ENCODE measurements at places on chromosomes 2 and 18.

DNA sequence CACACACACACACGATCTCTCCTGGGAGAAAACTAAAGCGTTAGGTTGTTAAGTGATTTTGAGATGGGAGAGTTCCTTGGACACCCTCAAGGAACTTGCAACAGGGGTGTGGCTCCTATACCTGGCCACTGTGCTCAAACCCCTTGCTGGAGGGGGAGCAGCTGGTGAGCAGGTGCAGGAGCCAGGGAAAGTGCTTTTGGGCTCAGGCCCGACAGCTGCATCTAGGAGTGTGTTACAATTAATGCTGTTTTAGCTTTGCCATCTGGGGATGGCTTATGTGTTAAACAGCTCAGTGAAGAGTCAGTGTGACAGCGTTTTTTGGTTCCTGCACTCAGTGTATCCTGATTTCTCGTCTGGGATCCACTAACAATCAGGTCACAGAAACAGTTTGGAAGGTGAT lies 510.8 kb downstream of the TRIB2 start:
- DNase-seq = no peak

GRCh38 chr18:58776084-58776483 lies 88.6 kb upstream of the ZNF532 start:
- peak; percentile 41 for DNase-seq

GRCh38 chr2:200310545-200310971 lies 4.1 kb downstream of the SPATS2L start:
- peak; percentile 74 for DNase-seq

GRCh38 chr2:179129574-179130238 lies 79.8 kb upstream of the CCDC141 start:
- peak; percentile 13 for DNase-seq

DNA sequence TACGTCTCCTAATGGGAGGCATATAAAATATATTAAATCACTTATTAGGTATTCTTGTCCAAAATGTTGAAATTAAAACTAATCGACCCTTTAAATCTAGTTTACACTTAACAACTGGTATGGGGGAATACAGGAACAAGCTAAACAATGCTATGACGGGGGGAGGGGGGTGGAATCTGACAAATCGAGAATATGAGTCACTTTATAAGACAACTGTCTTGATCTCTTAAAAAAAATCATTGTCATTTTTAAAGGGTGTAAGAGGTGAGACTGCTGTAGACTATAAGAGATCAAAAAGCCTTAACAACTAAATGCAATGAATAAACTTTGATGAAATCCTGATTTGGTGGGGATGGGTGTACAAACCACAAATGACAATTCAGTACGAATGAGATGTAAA lies 6.0 kb downstream of the MAP3K2 start:
- DNase-seq = no peak

DNA sequence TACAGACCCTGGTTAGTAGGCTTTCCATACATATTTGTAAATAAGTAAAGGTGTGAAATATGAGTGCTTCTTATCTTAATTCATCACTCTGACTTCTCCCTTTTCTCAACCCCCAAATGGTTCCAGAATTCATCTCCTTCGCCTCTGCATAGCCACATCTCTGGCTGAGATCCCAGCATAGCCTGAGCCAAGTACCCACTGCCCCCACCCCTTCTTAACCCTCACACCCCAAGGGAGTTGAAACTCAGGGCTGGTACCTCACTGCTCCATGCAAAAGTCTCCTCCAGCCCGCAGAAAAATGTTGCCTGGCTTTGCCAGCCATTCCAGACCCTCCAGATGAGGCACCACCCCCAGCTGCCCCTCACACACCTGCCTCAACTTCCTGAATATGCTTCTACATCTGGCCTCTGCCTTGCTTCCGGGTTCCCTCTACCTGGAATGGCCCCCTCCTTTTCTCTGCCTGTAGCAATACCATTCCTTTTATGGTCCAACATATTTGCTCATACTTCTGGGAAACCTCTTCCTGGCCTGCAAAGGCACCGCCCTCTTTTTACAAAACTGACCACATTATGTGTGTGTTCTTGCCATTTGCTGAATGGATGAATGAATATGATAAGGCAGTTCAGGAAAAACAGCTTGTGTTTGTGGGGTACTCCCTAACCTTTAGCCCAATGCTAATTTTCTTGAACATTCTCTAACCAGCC lies 112.8 kb downstream of the CELF4 start:
- DNase-seq = peak; percentile 13

- peak; percentile 49 for DNase-seq
These were observed 79.2 kb upstream of the MAP3K20 start for GRCh38 chr2:172996387-172996961.

DNA sequence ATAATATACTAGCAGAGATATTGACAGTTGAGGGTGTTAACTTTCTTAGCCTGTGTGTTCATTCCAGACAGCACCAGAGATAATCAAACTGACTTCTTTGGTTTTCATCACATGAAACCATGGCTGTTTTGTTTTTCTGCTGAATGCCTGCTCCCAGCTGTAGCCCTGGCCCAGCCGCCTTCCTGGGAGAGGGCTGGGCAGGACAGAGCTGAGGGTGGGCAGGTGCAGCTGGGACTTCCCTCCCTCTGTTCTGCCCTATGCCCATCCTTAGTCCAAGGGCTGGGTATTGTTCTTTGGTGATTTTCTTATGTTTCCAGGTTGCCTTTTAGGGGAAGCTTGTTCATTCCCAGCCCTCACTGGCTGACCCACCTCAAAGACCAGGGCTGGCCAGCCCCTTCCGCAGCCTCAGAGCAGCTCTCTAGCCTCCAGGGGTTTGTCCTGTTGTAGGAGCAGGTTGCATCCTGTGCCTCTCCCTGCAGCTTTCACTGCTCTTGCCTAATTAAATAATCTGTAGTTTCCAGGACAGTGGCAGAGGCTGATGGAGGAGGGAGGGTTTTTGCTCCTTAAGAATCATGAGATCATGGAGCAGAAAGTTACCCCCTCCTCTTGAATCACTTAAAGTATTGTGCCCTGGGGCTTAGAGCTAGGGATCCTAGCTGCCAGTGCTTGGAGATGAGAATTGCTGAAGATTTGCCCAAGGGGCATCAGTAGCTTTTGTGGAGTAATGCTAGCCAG lies 61.4 kb downstream of the MTCL1 start:
- no peak for DNase-seq

- peak; percentile 95 for DNase-seq
These were observed 9.0 kb upstream of the CWC22 start for GRCh38 chr2:180015951-180016709.

- DNase-seq = no peak
These were observed 49.9 kb downstream of the IMPA2 start for GRCh38 chr18:12031181-12031580.

GRCh38 chr2:54103454-54104314 lies 11.7 kb upstream of the ACYP2 start:
- peak; percentile 64 for DNase-seq

DNA sequence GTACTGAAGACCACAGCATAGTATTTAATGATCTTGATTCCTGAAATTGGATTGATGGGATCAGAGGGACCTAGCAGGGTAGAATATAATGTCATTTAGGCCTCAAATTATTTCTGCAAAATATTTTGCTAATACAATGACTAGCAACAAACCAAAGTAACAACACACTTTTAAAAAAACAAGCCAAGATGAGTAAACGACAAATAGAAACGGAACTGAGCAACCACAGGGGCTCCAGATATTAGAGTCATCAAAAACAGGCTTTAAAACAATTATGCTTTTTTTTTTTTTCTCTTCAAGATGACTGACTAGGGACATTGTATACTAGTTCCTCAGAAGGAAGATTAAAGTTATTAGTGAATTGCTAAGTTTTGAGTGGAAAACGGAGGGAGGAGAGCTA lies 447.1 kb upstream of the MMADHC start:
- no peak for DNase-seq

DNA sequence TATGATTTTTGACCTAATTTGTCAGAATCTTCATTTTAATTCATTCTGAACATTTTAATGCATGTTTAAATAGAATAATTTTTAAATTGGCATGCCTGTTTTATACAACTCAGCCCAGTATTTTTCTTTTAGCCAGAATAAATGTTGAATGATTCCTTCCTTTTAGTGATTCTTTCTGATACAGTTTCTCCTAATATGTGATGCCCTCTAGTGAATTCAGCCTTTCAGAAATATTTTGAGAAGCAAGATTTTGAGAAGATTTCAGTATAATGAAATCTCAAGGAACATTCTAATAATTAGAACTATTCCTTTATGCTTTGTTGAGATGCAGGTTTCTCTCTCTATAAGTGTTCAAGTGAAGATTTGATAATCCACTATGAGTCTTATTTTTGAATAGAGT lies 28.5 kb downstream of the LCLAT1 start:
- DNase-seq = no peak

DNA sequence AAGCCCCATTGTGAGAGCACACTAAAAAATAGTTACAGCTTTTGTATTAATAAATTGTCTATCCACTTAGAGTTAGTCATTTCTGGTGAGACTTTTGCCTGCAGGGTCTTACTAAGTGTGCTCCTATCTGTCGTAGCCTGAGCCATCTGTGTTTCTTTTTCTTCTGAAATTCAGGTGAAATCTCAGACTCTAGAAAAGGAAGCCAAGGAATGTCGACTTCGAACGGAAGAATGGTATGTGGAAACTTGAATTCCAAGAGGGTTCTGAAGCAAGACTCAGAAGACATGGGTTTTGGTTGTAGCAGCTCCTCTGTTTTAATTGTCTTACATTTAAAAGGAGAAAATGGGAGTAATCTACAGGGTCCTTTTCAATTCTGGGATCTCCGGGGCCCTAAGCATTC lies 70.0 kb upstream of the STON1 start:
- no peak for DNase-seq

GRCh38 chr2:66318009-66318561 lies 116.8 kb upstream of the MEIS1 start:
- DNase-seq = no peak

DNA sequence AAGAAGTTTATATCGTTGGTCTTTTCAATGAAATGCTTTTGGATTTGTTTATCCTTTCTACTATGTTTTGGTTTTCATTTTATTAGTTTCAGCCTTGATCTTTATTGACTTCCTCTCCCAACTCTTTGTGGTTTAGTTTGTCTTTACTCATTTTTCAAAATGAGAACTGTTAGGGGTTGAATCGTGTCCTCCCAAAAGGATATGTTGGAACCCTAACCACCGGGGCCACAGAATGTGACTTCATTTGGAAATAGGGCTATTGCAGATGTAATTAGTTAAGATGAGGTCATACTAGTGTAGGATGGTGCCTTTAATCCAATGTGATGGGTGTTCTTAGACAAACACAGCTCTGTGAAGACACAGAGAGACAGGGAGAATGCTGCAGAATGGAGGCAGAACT lies 60.4 kb upstream of the IL1R2 start:
- DNase-seq = no peak

- no peak for DNase-seq
These were observed 134.9 kb downstream of the PTH2R start for GRCh38 chr2:208541461-208541988.

DNA sequence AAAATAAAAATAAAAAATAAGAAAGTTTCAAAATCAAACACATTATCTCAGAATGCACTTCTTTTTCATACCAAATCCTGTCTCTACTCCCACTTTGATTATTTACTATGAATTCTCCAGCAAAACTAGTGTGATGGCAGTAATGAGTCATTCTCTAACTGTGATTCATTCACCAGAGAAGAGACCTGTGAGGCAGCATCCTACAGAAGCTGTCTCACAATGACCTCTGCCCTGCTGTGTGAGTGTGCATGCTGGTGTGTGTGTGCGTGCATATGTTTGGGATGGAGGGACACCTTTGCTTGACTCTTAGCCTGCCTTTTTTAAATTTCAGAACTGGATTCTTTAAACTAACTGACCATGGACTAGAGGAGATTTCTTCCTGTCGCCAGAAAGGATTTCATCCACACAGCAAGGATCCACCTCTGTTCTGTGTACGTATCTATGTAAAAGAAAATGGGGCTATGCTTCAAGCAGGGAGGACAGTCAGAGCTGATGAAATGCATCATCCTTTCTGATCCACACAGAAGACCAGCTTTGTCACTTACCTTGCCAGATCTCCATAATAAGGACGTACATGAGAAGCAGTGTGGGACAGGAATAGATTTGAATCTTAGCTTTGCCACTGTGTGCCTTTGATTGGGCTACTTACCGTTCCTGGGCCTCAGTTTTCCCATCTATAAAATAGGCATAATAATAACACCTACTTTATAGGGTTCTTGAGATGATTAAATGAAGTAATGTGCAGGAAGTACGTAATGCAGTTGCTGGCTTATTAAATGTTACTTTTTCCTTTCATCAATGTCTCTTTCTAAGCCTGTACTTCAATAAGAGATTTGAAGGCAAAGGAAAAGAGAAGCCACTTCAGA lies 31.2 kb downstream of the STAMBP start:
- DNase-seq = peak; percentile 77

DNA sequence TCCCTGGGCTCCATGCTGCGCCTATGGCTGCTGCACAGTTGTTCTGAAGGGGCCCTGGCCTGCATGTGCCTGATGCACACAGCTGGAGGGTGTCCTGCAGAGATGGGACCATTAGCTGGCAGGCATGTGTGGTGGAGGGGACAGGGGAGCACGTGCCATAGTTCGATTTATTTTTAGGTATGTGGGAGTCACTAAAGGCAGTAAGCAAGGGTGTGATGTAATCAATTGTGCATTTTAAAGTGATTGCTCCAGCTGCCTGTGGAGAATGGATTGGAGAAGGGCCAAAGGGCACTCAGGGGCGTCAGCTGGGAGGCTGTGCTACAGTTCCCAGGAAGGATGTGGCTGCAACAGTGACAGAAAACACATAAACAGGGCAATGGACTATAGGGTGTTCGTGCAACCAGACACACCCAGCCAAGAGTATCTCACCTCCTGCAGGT lies 205.1 kb downstream of the ARL4C start:
- DNase-seq = peak; percentile 91

- DNase-seq = peak; percentile 78
These were observed 27.4 kb upstream of the NMUR1 start for GRCh38 chr2:231557571-231558217.

DNA sequence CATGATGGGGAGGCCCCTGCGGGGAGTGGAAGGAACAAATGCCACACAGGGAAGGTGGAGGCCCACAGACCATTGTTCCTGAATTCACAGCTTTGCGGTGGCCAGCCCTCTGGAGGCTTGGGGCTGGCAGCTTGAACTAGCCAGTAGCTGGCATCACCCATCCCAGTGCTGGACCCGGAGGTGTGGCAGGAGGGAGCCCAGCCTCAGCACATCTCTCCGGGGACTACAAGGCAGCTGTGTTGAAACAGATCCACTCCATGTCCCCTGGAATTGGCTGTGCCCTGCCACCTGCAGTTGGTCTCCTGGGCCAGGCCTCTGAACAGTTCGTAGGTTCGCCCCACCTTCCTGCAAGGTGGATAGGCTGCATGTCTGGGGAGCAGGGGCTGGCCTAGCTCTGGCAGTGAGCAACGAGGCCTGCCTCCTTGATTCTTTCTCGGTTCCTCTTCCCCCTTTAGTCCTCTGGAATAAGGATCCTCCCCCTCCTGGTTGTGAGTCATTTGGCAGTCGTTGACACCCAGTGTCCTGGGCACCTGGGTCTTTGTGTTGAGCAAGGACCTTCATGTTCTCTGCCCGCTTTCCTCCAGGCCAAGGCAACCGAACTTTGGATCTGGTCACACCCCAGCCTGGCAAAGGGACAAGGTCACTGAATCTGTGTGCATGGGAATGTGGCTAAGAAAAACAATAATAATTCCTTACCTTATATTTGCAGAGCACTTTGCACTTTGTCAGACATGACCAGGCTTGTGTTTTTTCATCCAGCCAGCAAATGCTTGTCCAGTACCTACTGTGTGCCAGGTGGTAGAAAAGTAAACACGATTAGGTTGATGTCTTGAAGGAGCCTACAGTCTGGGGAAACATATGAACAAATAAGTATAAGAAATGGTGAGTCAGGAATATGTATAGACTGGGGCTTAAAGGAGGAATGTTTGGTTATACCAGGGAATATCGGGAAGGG lies 55.0 kb upstream of the MCFD2 start:
- peak; percentile 53 for DNase-seq

Measured in fibroblast of skin of scalp (primary cell).